ENCODE measurements at places on chromosomes 1 and 21. TPM values are rescaled to one million over a fixed set of nuclear protein-coding genes. Genes with fewer than 3 reads are reported as not detected.

GRCh38 chr1:94731891-94732290 is 88.3 kb upstream of the SLC44A3 start:
- DNase-seq: no peak

- DNase-seq: no peak
Measured at GRCh38 chr1:44594353-44594752, 79.9 kb downstream of the TMEM53 start.

DNA sequence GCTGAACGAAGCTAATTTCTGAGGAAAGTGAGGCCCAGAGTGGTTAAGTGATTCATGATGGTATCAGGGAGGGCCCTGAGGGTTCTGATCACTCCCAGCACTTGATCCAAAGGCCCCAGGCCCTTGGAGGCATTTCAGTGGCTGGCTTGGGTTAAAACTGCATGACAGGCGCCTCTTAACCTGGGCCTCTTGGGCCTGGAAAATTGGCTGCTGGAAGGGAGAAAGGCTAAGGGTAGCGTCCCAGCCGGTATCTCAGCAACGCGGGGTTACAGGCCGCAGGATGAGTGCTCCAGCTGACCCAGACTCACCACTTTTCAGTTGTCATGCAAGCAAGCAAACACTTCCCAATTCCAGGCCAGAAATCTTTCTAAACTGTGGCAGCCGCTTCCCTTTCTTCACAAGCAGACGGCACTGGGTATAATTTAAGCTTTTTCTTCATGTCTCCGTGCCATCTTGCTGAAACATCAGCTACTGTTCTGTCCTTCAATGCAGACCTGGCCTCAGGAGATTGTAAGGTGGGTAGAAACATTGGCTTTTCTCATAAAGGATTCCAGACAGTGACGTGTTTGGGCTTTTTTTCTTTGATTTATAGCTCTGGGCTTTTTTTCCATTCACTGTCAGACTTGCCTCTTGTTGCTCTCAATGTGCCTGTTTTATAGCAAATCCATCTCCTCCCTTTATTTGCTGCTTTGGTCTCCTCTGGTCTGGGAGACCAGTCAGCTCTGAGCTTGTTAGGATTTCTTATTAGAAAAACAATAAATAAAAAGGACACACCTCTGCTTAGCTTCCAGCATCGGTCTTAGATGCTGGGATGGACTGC is 229.1 kb downstream of the KCNJ6 start:
- DNase-seq: no peak

CHD5 gene
- 0.11 TPM for polyA plus RNA-seq

DNA sequence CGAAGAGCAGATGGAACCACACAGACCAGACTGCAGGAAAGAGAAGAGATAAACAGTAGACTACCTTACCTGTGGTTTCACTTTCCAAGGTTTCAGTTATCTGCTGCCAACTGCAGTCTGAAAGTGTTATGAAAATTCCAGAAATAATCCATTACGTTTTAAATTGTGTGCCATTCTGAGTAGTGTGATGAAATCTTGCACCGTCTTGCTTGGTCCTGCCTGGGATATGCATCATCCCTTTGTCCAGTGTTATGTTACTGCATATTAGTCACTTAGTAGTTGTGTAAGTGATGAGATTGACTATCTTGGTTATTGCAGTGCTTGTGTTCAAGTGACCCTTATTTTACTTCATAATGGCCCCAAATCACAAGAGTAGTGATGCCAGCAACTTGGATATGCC is 33.9 kb downstream of the DNAJC6 start:
- no peak for DNase-seq

- no peak for DNase-seq
Measured at GRCh38 chr1:19339214-19339861, 27.2 kb downstream of the SLC66A1 start.

SLFNL1 gene
- 0.28 TPM for polyA plus RNA-seq

- DNase-seq: peak; percentile 47
Measured at GRCh38 chr1:208988811-208989222, 594.7 kb upstream of the CAMK1G start.

NCAM2 gene
- polyA plus RNA-seq: 7.0 TPM

DNA sequence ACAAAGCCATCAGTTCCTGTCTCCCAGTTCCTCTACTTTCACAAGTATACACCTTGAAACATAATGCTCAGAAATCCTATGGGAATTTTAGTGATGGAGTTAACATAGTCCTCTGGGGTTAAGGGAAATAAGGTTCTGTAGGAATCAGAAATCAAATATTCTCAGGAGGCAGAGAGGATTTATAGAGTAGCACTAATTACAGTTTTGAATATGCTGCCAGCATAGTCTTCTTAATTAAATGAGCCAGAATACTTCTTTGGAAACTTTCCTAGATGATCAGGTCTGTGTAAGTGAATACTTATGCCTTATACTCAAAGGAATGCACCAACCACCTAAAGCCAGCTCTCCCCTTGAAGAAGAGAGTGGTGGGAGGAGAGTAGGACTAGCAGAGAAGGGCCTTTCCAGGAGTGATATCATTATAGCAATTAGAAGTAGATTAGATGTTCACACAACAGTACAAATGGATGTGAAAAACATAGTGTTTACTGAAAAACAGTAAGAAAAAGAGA is 31.4 kb upstream of the DIRAS3 start:
- no peak for DNase-seq

DNA sequence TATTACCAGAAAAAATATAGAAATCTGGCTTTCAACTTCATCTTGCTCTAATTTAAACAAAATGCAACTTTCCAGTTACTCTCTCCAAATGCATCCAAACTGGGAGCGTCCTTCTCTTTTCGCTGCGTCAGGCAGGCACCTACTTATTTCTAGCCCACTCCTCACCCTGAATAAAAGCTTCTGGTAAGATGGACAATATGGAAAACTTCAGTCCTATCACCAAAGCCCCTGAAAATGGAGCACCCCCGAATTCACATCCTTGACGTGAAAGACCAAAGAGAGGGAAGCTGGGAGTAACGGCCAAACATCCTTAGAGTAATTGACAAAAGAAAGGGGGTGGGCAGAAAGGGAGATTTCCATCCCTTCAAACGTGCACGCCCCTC is 5.5 kb upstream of the PROX1 start:
- DNase-seq: no peak

- DNase-seq: no peak
Measured at GRCh38 chr1:180029524-180030135, 75.0 kb downstream of the CEP350 start.

LCK gene
- polyA plus RNA-seq: 0.59 TPM

DNA sequence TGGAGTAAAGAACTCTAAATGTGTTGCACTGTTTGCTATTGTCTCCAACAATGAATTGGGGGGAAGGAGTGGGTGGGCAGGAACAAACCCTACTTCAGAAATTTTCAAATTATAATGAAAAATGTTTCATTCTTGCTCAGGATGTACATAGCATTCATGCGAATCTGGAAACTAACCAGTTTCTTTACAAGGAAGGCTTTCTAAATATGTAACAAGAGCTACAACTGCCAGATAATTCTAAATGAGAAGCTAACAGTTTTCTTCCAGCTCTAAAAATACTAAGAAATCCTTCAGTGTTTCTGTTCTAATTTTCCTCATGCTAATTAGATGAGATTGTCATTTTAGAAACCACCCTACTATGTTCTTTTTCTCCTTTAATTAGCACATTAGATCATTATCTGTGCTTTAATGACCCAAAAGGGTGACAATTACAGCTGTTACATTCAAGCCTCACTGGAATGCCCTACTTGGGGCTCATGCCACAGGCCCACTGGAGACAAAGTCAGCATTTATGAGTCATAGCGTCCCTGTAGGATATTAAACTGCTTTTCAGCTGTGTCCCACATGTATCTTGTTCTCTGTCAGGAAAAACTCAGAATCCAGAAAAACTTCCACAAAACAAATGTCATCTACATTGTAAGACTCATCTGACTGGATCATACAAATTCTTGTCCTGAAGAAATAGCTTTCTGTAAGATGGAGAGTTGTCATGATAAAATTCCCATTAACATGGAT is 804.6 kb upstream of the CXADR start:
- peak; percentile 69 for DNase-seq

- DNase-seq: peak; percentile 51
Measured at GRCh38 chr1:182664296-182664695, 20.1 kb downstream of the RGS8 start.

GRCh38 chr1:208835097-208835463 is 590.9 kb upstream of the PLXNA2 start:
- peak; percentile 1 for DNase-seq

TUFT1 gene
- 7.0 TPM for polyA plus RNA-seq

MIA3 gene
- 59.8 TPM for polyA plus RNA-seq
